ENCODE measurements at places on chromosomes 1 and 21.

GRCh38 chr1:86061551-86061990 lies 95.0 kb downstream of the COL24A1 start:
- no peaks in the 10 kb centered on the region for H3K27me3 ChIP-seq
- H3K4me1 ChIP-seq, result no peaks in the 10 kb centered on the region
- no peaks in the 10 kb centered on the region for H3K36me3 ChIP-seq
- H3K27ac ChIP-seq, result no peak overlapping the region

GRCh38 chr1:55868026-55868425 lies 652.9 kb upstream of the USP24 start:
- DNase-seq, result no peak
- no peaks in the 10 kb centered on the region for H3K27me3 ChIP-seq
- H3K4me3 ChIP-seq, result no peak overlapping the region
- no peak overlapping the region for H3K27ac ChIP-seq

DNA sequence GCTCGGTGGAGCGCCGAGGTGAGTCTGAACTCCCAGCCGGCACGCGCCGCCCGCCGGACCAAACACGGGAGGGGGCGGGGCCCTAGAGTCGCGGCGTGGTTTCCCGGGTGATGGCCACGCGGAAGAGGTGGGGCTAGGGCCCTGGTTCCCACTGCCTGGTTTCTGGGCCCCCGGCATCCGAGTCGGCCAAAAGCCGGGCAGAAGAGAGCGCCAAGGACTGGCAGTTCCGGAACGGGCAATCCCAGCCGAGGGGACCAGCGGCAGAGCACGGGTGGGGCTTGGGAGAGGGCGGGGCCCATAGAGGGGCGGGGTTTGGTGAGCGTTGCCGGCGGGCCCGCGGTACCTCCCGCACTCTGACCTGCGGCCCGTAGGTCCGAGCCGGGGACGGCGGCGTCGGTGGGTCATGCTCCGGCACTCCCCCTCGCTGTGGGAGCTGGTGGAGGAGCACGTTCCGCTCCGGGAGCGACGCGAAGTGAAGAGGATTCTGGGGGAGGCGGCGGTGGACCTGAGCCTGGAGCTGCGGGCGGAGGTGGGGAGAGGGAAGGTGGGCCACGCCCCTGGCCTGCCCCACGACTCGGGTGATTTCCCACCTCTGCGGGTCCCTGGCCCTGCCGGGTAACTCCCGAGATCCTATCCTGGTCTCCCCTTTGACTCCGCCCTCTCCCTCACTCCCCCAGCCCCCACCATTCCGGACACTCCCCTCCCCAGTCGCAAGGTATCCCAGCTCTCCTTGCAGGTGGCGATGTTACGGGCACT lies at the start of gene CCDC24:
TSS of gene CCDC24 (plus strand) at position 124 of the 756 bp plus-strand sequence. CDS start at position 404, 280 bp downstream.
- DNase-seq, result peak; percentile 84
- H3K36me3 ChIP-seq, result no peaks in the 10 kb centered on the region
- no peaks in the 10 kb centered on the region for H3K27me3 ChIP-seq
- no peaks in the 10 kb centered on the region for H3K4me1 ChIP-seq

GRCh38 chr1:67626861-67627235 lies 58.2 kb upstream of the GADD45A start:
- H3K27ac ChIP-seq, result no peak overlapping the region
- H3K36me3 ChIP-seq, result no peaks in the 10 kb centered on the region
- DNase-seq, result no peak
- H3K4me1 ChIP-seq, result no peaks in the 10 kb centered on the region
- H3K27me3 ChIP-seq, result no peaks in the 10 kb centered on the region

DNA sequence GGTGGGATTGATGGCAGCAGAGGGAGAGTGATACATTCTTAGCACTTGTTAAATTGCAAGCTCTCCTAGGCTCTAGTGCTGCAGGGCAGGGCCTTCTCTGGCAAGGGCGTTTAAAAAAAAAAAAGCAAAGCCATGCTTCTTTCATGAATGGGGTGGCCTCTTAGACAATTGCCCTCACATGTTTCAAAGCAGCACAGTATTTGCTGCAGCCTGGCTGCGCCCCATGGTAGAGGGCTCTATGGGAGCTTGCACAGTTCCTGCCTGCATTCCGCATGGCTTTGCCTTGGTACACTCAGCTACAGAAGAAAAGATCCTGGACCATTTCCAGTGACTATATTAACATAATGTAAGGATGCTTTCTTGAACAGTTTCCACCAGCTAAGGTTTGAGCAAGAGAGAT lies 267.2 kb downstream of the ZNF648 start:
- no peaks in the 10 kb centered on the region for H3K27me3 ChIP-seq
- no peak overlapping the region for H3K27ac ChIP-seq
- no peak for DNase-seq
- H3K36me3 ChIP-seq, result no peaks in the 10 kb centered on the region

GRCh38 chr1:209583408-209583807 lies at the start of gene CAMK1G:
Gene CAMK1G, plus strand, starts transcription at chr1:209583714. Its CDS starts 11,270 bp downstream, at chr1:209594984.
- peak; percentile 74 for DNase-seq
- H3K27ac ChIP-seq, result no peak within 1 kb of the TSS
- H3K27me3 ChIP-seq, result peaks cover 10% of the 10 kb centered on the region
- H3K4me1 ChIP-seq, result no peaks in the 10 kb centered on the region

Data from mesendoderm (in vitro differentiated cells).